ENCODE measurements at places on chromosomes 3 and 15. TPM values are rescaled to one million over a fixed set of nuclear protein-coding genes. Genes with fewer than 3 reads are reported as not detected.

MCCC1 gene
- 12.9 TPM for total RNA-seq

CD86 gene
- total RNA-seq: 0.49 TPM

EOMES gene
- 0.95 TPM for total RNA-seq

ITPKA gene
- 0.44 TPM for total RNA-seq

FEZF2 gene
- not detected for total RNA-seq

LDHAL6B gene
- total RNA-seq: not detected

CDHR4 gene
- not detected for total RNA-seq

ANKUB1 gene
- total RNA-seq: 0.82 TPM

PTX3 gene
- 0.32 TPM for total RNA-seq

TRIM42 gene
- not detected for total RNA-seq

IL16 gene
- total RNA-seq: 0.07 TPM

ACAN gene
- total RNA-seq: not detected

TRH gene
- total RNA-seq: not detected

GOLGA6A gene
- total RNA-seq: not detected

MGLL gene
- total RNA-seq: 54.9 TPM

Measured in foreskin keratinocyte (primary cell).